Bladder microvascular endothelial cell (primary cell): ENCODE measurements at places on chromosomes 11 and 22. TPM values are rescaled to one million over a fixed set of nuclear protein-coding genes. Genes with fewer than 3 reads are reported as not detected.

SCGB2A2 gene
- not detected in 2 replicates for total RNA-seq

C22orf31 gene
- not detected in 2 replicates for total RNA-seq

FGF3 gene
- total RNA-seq = not detected in 2 replicates

KCNQ1OT1 gene
- total RNA-seq = 0.32 and 2.6 TPM in 2 replicates

OR10A2 gene
- total RNA-seq = not detected in 2 replicates

FJX1 gene
- 13.9 and 40.0 TPM in 2 replicates for total RNA-seq
